A375 (cell line): ENCODE measurements at places on chromosomes 6 and 20. TPM values are rescaled to one million over a fixed set of nuclear protein-coding genes. Genes with fewer than 3 reads are reported as not detected.

The BMP2 gene
- 13.4 and 15.8 TPM in 2 replicates for total RNA-seq

The RCAN2 gene
- 0.05 and 0.34 TPM in 2 replicates for total RNA-seq

The PTCHD4 gene
- total RNA-seq: 1.5 and 1.8 TPM in 2 replicates

The C20orf202 gene
- not detected in 2 replicates for total RNA-seq

The TRIM15 gene
- not detected in 2 replicates for total RNA-seq

The AGPAT4 gene
- 2.0 and 2.1 TPM in 2 replicates for total RNA-seq

The MTFR2 gene
- 2.5 and 5.1 TPM in 2 replicates for total RNA-seq

The TCF15 gene
- 1.1 and 1.5 TPM in 2 replicates for total RNA-seq

The RFX6 gene
- not detected in 2 replicates for total RNA-seq
